ENCODE measurements at places on chromosomes 6 and 20.

GRCh38 chr20:5569021-5569420 is 181.2 kb upstream of the SHLD1 start:
- DNase-seq: peak; percentile 16

- no peak for DNase-seq
Observed at GRCh38 chr6:131379948-131380347, 193.1 kb upstream of the ARG1 start.

GRCh38 chr6:149129371-149130077 is 188.0 kb upstream of the TAB2 start:
- DNase-seq: no peak

DNA sequence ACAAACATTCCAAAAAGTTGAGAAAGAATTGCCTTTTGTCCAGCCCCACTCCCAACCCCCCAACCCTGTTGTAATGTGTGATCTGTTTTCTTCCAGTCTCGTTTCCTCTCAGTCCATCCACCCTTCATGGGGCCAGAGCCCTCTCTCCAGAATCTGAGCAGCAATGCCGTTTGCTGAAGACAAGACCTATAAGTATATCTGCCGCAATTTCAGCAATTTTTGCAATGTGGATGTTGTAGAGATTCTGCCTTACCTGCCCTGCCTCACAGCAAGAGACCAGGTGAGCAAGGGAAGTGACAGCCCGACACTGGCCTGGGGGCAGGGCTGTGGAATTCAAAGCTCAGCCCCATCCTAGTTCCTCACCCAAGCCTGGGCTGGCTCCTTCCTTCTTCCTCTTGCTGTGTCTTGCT is 7.8 kb downstream of the MAVS start:
- DNase-seq: no peak

- DNase-seq: no peak
Observed at GRCh38 chr6:46990031-46990644, 52.0 kb downstream of the ADGRF1 start.

- DNase-seq: no peak
Observed at GRCh38 chr20:36128463-36129159, 25.9 kb upstream of the EPB41L1 start.

GRCh38 chr20:36107881-36108280 is 46.7 kb upstream of the EPB41L1 start:
- no peak for DNase-seq

- DNase-seq: peak; percentile 39
Observed at GRCh38 chr6:73519926-73520687, 725 bp downstream of the EEF1A1 start.

- DNase-seq: no peak
Observed at GRCh38 chr6:40442591-40442990, 144.6 kb downstream of the LRFN2 start.

DNA sequence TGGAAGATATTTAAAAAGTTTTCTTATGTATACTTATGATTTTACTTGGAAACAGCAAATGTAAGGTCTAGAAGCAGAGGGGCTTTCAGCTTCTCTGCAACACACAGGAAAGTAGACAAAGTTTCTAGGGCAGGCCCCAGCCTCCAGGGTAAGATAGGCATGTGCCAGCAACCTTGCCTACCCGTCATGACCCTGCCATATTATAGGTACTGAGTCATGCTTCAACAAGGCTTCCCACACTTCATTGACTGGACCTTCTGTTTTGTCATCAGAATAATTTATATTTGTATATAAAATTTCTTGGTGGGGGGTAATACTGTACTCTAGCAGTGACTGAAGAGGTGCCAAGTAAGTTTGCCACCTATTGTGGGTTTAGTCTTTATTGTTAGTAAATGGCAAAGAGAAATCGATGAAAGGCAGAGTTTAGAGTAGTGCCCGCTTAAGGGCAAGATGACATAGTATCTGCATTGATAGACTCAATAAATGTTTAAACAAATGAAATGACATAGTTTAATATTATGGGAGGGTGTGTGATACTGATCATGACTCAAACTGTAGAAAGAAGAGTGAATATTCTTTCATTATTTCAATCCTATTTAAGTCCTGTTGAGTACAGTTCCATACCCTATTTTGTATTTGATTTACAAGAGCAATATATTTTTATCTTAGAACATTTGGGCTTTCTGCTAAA is 95.6 kb downstream of the JARID2 start:
- DNase-seq: no peak

GRCh38 chr6:42292004-42292740 is 74.5 kb upstream of the MRPS10 start:
- DNase-seq: no peak

GRCh38 chr6:128337619-128338018 is 182.8 kb downstream of the PTPRK start:
- DNase-seq: no peak

DNA sequence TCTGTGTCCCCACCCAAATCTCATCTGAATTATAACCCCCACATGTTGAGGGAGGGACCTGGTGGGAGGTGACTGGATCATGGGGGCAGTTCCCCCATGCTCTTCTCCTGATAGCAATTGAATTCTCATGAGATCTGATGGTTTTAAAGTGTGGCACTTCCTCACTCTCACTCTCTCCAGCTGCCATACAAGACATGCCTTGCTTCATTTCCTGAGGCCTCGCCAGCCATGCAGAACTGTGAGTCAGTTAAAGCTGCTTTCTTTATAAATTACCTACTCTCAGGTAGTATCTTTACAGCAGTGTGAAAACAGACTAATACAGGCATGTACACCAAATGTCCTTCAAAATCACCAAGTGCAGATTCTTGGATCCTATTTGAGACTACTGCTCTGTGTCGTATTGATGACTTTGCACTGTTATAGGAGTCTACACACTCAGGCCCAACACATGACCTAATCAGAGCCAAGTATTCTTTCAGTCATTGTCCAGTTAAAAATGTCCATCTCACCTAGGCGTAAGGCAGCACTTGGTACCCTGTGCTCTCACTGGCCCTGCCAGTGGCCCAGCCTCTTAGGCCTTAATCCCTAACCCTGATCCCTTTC is 52.8 kb upstream of the UST start:
- no peak for DNase-seq

- no peak for DNase-seq
Observed at GRCh38 chr6:38755207-38755606, 40.1 kb downstream of the DNAH8 start.

GRCh38 chr6:71258078-71258866 is 30.3 kb upstream of the OGFRL1 start:
- no peak for DNase-seq

GRCh38 chr6:170023620-170024521 is 267.0 kb downstream of the DLL1 start:
- DNase-seq: no peak

DNA sequence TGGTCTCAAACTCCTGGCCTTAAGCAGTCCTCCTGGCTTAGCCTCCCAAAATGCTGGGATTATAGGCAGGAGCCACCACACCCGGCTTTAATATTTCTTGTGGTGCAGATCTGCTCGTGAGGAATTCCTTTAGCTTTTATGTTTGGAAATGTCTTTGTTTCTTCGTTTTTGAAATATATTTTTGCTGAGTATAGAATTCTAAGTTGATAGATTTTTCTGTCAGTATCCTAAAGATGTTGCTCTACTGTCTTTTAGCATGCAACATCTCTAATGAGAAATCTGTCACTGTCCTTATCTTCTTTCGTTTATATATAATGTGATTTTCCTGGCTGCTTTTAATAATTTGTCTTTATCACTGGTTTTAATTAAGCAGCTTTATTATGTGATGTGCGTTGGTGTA is 75.1 kb downstream of the ZFAND3 start:
- DNase-seq: no peak

GRCh38 chr20:47224300-47224791 is 132.2 kb downstream of the ZMYND8 start:
- no peak for DNase-seq

DNA sequence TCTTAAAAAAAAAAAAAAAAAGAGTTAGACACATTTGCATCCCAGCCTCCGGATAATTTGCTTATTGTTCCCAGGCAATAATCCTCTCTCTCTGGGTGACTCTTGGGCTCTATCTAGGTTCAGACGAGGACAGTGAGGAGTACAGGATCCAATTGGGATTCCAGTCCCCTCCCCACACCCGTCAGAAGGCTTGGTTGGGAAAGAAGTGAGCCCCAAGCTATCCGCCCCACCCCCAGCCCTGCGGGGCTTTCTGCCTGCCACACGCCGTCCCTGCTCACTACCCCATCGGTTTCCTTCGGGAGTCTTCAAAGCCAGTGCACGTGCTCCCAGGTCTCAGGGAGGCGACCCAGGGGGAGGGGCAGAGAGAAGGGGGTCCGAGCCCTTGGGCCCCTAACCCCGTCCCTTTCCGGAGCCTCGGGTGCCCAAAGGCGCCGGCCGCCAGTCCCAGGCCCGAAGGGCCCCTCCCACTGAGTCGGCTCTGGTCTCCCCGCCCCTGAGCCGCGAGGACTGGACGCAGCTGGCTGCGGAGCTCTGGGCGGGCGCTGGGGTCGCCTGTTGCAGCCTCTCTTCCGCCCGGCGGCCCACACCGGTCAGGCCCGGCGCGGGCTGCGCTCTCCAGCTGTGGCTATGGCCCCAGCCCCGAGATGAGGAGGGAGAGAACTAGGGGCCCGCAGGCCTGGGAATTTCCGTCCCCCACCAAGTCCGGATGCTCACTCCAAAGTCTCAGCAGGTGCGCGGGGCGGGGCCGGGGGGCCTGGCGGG is 2.5 kb downstream of the MYMX start:
- DNase-seq: peak; percentile 54

- DNase-seq: no peak
Observed at GRCh38 chr6:11785415-11785773, 6.8 kb upstream of the ADTRP start.

- DNase-seq: no peak
Observed at GRCh38 chr20:37880726-37881591, 22.0 kb upstream of the VSTM2L start.

- peak; percentile 32 for DNase-seq
Observed at GRCh38 chr6:136550045-136550329, 235 bp downstream of the MAP7 start.

GRCh38 chr6:2579804-2580570 is 170.7 kb downstream of the MYLK4 start:
- no peak for DNase-seq

DNA sequence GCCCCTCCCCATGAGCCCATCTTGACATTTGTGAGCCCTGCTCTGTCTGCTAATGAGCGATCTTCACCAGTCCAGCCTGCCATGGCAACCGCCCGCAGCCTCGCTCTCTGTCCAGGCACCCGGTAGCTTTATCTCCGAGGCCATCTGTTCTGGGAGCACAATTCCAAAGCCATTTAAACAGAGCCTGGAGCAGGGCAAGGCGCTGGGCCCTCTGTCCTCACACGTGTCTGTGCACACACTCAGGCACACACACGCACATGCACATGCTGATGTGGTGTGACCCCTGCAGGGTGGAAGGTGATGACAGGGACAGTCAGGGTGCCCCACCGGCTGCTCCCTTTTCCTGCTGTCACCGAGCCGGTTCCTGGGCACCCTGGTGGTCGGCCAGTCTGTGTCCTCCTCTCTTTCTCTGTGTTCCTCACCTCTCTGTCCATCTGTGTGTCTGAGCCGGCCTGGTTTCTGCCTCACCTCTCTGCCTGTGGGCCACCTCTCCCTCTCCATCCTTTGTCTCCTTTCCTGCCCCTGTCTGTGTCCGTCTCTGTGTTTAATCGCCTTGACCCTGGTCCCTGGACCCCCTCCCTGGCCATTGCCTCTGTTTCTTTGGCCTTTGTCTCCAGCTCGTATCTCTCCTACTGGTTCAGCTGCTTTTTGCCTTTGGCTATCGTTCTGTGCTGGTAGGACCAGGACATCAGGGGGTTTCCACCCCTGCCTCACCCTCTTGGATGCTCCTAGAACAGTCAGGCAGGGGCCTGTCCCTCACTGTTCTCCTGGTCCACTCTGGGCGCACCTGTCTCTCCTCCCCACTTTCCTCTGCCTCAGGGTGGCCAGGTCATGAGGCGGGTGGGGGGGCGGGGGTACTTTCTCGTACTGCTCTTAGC is 8.8 kb upstream of the MYT1 start:
- DNase-seq: no peak

GRCh38 chr6:152173957-152174356 is 366.5 kb downstream of the ESR1 start:
- DNase-seq: no peak

DNA sequence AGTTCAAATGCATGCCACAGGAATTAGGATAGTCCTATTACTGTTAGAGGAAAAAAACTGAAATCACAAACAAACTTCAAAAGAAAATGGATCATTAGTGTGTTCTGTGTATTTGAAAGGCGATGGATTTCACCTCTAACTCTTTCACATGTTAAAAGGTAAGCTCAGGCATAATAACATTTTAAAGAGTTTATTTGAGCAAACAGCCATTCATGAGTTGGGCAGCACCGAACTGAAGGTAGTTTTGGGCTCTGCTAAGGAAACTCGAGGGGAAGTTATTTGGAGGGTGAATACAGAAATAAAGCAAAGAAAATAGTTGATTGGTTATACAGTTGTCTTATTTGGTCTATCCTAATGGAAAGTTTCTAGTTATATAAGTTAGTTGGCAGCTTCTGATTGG is 546.5 kb upstream of the POU3F2 start:
- DNase-seq: no peak

- no peak for DNase-seq
Observed at GRCh38 chr6:113529196-113529595, 327.9 kb upstream of the MARCKS start.

- no peak for DNase-seq
Observed at GRCh38 chr6:30640481-30640880, 6.5 kb upstream of the C6orf136 start.

GRCh38 chr20:44203161-44203560 is 7.4 kb downstream of the OSER1 start:
- DNase-seq: no peak

DNA sequence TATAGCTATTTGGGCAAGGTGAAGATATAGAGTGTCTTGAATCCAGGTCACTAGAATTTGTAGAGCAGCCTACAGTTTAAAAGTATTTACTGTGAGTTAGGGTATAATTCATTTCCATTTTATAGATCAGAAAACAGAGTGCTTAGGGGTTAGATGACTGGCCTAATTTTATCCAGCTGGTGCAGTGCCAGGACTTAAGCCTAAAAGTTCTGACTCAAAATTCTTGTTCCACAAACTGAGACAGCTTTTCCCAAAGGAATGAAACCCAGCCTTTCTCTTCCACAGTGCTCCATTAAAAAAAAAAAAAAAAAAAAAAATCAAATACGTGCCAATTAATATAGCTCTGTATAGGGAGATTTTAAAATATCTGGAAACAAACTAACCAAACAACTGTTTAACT is 441.0 kb upstream of the MARCKS start:
- no peak for DNase-seq

DNA sequence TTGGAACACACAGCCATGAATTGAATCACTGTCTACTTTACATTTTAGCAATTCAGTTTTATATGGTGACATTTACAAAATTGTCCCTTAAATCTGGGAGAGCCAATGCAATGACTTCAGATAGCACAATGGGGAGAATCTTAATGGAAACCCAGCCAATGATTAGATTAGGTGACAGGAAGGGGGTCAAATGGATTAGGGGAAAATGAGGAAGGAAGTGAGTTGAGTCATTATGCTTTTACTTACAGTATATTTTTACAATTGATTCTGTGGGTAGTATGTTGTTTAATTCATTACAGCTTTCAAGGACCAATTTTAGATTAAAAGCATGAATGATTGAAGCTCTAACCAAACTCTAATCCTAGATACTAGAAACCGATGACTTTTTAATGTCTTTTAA is 229.8 kb downstream of the SOX4 start:
- DNase-seq: no peak

- no peak for DNase-seq
Observed at GRCh38 chr6:158058171-158058651, 76.5 kb downstream of the SYNJ2 start.

- no peak for DNase-seq
Observed at GRCh38 chr6:128107682-128108081, 206.8 kb upstream of the THEMIS start.

Measured in hippocampal formation (tissue), 2 donors.